ENCODE measurements at places on chromosomes 1 and 21.

- no peak for DNase-seq
Measured at GRCh38 chr1:226216056-226216455, 7.4 kb upstream of the MIXL1 start.

DNA sequence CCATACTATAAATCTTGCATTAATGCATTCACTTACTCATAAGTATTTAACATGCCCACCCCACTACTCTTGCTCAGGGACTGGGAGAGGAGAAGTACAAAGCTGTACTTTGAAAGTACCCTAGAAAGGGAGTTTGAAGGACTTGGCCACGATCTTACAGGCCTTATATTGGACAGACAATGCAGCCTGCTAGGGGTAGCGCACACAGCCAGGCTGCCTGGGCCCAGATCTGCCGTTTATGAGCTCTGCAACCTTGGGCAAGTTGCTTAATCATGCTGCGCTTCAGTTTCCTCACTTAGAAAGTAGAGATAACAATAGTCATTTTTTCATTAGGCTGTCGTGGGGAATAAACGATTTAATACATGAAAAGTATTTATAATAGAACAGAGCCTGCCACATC, 110.1 kb downstream of the CDC7 start:
- no peak for DNase-seq

- DNase-seq: no peak
Measured at GRCh38 chr1:244328476-244328875, 123.2 kb downstream of the ADSS2 start.

DNA sequence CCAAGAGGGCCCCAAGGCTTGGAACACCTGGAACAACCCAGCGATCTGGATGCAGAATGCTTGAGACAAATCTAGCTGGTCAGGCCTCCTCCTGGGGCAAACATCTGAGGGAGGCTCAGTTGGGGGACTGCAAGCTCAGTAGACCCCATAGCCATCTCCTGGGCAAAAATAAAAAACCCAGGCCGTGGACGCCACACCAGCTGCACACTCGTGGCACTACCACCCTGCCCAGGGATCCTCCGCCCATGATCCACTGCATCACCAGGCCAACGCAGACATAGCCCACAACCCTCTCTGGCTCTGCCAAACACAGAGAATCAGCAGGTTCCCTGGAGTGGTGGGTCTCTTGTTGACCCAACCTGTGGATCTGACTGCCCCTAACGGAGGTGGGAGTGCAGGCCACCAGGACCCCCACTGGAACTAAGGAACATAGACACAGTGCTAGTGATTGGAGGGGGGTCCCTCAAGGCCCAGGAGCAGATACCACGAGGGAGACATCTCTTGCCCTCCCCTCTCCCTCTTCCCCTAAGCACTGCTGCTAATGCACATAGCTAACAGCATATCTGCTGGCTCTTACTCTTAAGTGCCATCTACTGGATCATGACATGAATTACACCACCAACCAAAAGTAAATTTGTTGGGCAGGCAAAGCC, 147.2 kb downstream of the CHD1L start:
- no peak for DNase-seq

- no peak for DNase-seq
Measured at GRCh38 chr1:9555942-9556341, 16.7 kb downstream of the SLC25A33 start.
